ENCODE measurements at places on chromosomes 7 and 10. TPM values are rescaled to one million over a fixed set of nuclear protein-coding genes. Genes with fewer than 3 reads are reported as not detected.
A peak's percentile ranks its signal among the peaks of the same experiment; 100 is the strongest.

GRCh38 chr10:103762916-103763315 is 92.5 kb downstream of the SH3PXD2A start:
- no peak for DNase-seq

- DNase-seq = no peak
These were observed 19.5 kb downstream of the TAX1BP1 start for GRCh38 chr7:27759491-27759890.

DNA sequence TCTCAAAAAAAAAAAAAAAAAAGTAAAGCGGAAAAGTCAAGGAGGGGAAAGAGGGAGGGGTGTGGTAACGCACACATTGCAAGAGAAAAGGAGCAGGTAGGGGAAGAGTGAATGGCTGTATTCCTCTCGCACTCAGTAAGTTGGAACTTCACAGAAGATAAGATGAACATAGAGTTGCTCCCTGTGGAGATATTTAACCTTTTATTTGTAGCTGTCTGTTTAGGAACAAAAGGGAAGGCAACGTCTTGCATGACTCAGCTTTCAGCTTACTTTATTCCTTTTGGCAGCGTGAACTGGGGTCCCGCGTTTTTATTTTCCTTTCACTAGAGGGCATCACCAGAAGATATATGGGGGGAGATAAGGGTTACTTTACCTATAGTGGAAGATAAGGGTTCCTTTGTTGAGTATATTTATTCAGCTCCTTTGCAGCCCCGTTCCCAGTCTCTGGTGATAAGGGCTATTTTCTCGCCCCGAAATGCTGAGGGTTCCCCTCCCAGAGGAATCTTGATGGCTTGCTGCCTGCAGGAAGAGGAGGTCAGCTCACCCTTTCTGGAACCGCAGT is 78.5 kb downstream of the APBB1IP start:
- no peak for DNase-seq

GRCh38 chr10:126738001-126738400 is 67.5 kb upstream of the C10orf90 start:
- peak; percentile 62 for DNase-seq

GRCh38 chr7:98509836-98510235 is 107.2 kb upstream of the NPTX2 start:
- peak; percentile 40 for DNase-seq

DNA sequence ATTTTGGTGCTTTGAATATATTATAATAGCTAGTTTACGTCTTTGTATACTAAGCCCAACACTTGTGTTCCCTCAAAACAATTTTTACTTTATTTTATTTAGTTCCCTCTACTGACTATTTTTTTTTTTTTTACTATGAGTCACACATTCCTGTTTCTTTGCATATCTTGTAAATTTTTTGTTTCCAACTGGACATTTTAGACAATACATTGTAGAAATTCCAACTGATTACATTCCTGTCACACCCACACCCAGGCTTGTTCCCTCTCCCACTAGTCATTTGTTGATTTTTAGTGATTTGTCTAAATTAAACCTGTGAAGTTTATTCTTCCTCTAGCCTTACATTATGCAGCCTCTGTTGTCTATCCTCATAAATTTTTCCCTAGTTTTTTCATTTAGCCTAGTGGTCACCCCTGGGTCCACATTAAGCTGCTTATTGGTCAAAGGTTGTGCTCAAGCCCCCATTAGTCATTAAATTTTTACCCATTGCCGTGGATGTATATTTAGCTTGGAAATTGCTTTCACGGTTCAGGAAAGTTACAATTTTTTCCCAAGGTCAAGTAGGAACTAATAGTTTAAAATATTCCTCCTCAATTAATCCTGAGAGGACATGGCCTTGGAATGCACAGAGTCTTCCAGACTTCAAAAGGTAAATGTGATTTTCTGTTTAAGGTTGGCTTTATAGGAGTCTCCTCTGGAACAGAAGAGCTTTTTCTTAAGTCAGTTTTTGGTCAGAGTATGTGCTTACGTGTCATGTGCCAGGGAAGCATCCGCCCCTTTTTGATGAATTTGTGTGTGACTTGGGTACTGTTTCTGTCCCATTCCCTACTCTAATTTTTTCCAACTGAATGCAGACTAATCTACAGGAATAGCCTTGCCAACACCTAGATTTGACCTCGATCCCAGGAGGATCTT is 207.6 kb upstream of the TMEM72 start:
- peak; percentile 79 for DNase-seq

Gene SPDYE6
- total RNA-seq = not detected
